ENCODE measurements at places on chromosomes 6 and 20.

DNA sequence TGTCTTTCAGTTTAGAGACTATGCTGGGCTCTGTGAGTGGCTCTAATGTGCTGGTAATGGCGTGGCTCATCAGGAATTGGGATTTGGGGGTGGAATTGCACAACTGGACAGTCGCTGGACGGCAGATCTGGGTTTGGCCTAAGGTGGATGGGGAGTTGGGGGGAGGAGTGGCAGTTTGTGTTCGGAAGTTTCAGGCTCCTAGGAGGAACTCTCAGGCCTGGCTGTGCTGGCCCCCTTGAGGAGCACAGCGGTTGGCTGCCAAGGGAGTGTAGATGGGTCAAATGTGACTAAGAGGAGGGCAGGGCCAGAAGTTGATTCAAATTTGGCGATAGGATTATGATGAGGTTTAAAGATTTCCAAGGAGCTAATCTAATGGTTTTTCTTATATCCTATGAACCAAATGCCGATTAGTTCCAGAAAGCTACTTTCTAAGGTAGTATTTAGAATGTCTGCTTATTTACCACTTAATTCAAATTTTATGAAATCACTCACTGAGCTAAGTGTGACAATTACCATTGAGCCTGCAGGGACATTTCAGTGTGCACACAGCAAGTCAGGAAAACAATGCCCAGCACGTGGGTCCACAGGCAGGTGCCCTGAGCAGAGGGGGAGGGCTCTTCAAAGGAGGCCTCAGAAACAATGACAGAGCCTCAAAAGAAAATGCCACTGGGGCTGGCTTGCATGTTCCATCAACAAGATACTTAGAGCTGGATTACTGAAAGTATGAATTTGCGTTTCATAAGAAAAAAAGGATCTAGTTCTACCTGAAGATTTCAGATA lies 111.0 kb downstream of the GJA10 start:
- DNase-seq: no peak

DNA sequence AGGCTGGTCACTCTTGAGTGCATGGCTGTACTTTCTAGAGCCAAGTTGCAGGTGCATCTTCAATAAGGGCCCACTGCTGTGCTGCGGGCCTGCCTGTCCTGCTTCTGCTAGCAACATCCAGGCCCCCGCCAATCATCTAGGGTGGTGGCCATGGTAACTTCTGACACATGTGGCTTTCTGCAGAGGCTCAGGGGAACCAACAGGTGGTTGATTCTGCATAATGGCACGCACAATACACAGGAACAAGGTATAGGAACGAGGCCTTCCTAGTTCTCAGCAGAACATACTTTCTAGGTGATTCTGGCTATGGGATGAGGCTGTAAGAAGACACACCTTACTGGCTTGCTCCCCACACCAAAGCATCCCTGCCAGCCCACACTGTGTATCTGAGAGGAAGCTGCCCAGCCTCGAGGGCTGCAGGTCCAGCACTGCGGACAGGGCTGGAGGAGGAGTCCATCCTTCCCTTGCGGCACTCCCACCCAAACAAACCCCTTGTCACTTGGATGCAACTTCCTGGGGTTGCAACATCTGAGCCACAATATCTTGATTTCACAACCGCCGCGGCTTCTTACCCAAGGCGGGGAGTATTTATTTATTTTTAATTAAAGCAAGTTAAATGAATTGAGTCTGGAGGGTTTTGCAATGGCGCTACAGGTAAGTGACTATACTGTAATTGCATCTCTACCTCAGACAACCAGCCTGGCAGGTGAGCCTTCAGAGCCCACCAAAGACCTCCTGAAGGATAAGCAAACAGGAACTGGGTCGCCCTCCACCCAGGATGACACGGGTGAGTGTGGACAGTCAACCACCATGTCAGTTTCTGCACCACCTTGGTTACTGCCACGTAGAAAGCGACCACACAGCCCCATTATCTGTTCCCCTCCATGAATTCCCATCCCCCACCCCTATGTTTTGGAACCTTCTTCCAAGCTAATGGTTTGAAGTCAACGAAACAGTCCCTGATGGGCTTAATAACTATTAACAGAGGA lies 49.6 kb downstream of the SULF2 start:
- no peak for DNase-seq

- DNase-seq: no peak
Measured at GRCh38 chr20:33192912-33193501, 24.1 kb upstream of the BPIFA3 start.

- no peak for DNase-seq
Measured at GRCh38 chr6:158488065-158488464, 71.8 kb upstream of the TMEM181 start.

GRCh38 chr20:33113387-33113908 lies 34.0 kb downstream of the BPIFB4 start:
- no peak for DNase-seq

DNA sequence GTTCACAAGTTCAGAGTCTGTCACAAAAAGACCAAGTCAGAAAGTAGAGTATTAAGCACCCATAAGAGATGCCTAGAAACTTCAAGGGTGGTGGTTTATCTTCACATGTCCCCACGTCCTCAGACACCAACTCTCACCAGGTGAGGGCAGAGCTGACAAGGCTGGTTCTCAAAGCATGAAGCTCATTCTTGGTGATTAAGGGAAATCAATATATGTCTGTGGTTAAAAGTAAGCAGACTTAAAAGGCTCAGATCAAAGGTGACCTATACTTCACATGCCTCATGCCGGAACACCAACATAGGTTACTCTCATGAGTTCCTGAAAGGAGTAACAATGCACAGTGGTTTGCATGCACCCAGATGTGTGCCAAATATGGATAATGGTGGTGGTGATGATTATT lies 27.0 kb downstream of the IL17A start:
- peak; percentile 44 for DNase-seq
